Muscle of back (tissue), 13 donors: ENCODE measurements at places on chromosomes 4 and X.

DNA sequence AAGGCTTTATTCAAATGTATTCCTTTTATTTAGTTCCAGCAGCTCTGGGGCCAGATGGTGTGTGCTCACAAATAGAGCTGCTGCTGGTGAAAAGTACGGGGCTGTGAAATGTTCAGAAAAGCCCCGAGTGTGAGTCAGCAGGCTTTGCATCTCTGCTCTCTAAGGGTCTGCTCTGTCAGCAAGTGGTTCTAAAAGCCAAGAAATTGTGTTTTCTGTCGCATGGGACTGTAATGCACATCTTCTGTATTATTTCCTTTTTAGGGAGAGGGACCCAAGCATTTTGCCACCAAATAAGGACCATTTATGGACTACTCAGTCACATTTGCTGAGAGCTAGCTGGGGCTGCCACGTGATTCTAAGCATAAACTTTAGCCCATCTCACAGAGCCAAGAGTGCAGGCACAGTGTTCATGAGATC lies 82.9 kb upstream of the NHS start:
- DNase-seq: peak; percentile 22

DNA sequence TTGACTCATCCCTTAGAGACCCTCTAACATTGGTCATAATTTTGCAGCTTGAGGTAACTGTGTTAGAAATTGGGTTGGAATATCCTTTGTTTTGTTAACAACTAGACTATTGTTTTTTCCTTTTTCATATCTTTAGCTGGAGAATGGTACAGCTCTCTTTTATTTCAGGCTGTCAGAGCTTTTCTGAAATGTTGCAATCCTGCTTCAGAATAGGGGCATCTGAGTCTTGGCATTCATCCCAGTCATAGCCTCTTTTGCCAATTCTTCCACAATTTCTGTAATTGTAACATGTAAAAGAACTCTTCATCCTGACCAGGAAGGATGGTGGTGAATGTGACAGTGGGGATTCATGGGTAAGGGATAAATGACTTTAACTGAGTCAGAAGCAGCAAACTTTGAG lies 128.7 kb downstream of the FHIP1A start:
- no peak for DNase-seq

- DNase-seq: no peak
These were observed 23.6 kb upstream of the GRSF1 start for GRCh38 chr4:70863099-70863790.

- DNase-seq: no peak
These were observed 12.4 kb downstream of the SMIM20 start for GRCh38 chr4:25926462-25926861.

DNA sequence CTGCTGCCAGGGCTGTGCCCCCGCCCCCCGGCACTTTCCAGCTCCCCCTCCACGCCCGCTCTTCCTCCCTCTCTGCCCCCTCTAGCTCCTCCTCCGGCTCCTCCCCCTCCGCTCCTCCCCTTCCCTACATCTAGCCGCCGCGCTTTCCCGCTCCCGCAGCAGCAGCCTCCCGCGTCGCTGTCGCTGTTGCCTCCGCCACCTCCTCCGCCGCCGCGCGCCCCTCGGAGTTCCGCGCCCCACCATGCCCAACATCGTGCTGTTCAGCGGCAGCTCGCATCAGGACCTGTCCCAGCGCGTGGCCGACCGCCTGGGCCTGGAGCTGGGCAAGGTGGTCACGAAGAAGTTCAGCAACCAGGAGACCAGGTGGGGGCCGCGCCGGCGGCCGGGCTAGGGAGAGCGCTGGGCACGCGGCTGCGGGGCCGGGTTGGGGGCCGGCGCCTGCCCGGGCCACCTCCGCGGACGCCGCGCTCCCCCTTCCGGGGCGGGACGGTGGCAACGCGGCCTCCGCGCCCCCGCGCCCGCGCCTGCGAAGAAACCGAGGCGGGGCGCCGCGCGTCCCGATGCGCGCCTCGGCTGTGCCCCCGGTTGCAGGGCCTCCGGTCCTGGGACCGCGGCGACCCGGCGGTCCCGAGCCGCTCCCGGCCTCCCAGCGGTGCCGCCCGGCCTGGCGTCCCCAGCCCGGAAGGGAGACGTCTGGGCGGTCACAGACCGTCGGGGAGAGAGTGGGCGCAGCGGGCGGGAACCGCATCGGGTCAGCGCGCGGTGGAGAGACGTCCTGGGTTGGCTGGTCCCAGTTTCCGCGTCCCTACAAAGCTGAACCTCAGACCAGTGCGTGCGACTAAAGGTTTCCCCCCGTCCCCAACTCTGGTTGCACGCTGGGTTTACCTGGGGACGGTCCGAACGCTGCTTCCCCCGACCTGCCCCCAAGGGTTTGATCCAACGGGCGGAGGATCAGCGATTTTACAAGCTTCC lies at the start of gene PRPS2:
Gene PRPS2 (plus strand): TSS at position 156 of the 972 bp plus-strand sequence. CDS start 86 bp downstream, at position 242.
- peak; percentile 58 for DNase-seq

DNA sequence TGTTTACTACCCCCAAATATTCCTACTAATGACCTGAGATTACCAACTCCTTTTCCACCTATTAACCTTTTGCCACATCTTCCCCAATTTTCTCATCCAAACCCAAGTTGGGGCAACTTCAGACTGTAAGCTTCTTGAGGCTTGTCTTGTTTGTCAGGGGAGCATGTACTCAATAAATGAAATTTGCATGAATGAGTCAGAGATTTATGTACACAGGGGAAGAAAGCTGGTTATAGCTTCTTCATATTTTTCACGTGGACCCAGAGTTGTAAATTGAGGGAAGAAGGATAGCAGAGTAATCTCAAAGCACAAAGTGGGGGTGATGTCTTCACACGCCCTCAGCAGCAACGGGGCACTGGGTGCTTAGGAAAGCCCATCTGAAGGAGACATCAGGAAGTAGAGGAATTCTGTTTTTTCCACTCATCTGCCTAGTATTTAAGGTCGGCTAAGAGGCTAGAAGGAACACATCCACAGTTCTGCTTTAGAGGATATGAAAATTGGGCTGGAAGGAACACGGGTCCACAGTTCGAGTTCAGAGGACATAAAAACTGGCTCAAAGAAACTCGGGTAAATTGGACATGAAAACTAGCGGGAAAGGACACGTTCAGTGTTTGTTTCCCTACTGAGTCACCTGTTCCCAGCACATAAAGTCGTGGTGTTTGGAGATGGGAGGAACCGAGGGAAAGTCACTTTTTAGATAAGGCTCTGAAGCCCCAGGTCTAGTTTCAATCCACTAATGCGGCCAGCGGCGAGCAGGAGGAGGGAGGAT lies 696 bp upstream of the CA5B start:
- no peak for DNase-seq

GRCh38 chr4:113636877-113637276 lies 124.7 kb downstream of the CAMK2D start:
- no peak for DNase-seq

- no peak for DNase-seq
These were observed 46.1 kb upstream of the GPR78 start for GRCh38 chr4:8534129-8534528.

- DNase-seq: no peak
These were observed 15.0 kb upstream of the XAGE2 start for GRCh38 chrX:52353838-52354237.

GRCh38 chr4:69984030-69984443 lies 11.7 kb upstream of the STATH start:
- peak; percentile 88 for DNase-seq

GRCh38 chrX:22760513-22761057 lies 239.2 kb upstream of the DDX53 start:
- DNase-seq: no peak

GRCh38 chrX:42491137-42491907 lies 286.6 kb downstream of the PPP1R2C start:
- no peak for DNase-seq

GRCh38 chr4:99572527-99573240 lies 1.9 kb upstream of the MTTP start:
- DNase-seq: no peak

DNA sequence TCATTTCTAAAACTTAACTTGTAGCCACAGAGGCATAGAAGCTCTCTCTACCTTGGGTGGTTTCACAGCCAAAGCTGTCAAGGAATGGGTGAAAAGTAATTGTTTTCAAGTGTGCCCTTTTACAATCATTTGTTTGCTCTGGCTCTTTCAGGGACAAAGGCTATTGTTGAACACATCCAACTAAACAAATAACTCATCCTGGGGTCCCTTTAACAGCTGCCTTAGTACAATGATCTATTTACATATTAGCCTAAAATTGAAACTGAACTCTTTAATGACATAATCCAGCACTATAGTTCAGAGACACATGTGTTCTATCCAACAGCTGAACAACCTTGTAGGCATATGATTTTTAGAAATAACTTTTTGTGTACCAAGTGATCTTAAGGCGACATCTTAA lies 3.7 kb downstream of the HHIP start:
- no peak for DNase-seq

GRCh38 chr4:242121-242848 lies 63.0 kb downstream of the ZNF732 start:
- peak; percentile 20 for DNase-seq

- DNase-seq: no peak
These were observed 176.3 kb downstream of the OPHN1 start for GRCh38 chrX:68256990-68257389.

- no peak for DNase-seq
These were observed 592.4 kb downstream of the ACTRT1 start for GRCh38 chrX:127459790-127460189.

- DNase-seq: no peak
These were observed 177.3 kb upstream of the DKK2 start for GRCh38 chr4:107213410-107213809.

DNA sequence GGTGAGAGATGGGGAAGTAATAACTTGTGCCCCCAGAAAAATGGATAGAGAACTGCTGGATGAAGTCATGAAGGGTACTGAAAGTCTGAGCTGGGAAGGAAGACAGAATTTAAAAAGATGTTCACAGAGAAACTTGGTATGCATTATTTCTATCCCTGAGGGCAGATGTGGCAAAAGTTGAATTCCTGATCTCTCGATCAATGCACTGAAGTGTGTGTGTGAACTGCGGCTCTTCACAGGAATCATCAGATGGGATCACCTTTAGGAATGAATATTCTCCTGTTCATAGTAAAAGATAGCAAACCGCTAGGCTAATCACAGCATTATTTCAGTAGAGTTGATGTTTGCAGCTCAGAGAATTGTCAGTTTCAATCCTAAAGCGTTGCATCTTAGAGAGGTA lies 86.4 kb downstream of the ELOVL6 start:
- no peak for DNase-seq

- DNase-seq: peak; percentile 54
These were observed 254.7 kb upstream of the AR start for GRCh38 chrX:67289055-67289499.

GRCh38 chr4:173328236-173328901 lies 5.8 kb downstream of the HMGB2 start:
- no peak for DNase-seq
